GM18507 (cell line): ENCODE measurements at places on chromosomes 13 and 19.

DNA sequence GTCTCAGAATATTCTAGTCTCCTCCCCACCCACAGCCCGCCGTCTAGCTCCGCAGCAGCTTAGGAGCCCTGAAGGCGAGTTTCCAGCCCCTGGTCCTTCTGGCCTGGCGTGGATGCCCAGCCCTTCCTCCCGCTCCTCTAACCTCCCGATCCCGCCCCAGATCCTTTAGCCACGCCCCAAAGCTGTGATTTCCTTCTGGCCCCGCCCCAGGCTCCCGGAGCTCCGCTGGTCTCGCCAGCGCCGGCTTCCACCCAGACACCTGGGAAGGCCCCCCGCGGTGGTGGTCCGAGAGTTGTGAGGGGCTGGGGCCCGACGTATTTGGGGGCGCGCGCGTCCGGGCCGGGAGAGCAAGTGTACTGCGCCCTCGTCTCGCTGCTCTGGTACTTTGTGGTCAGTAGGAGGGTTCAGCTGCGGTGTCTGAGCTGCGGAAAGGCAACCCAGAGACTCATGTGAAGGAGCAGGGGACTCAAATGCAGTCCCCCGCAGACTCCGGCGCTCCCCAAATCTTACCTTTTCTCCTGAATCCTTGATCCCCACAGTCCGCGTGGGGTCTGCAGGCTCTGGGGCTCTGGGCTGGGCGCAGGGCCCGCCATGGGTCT lies at the start of gene CGB7:
CGB7 (minus strand) TSS at position 114 of the 599 bp plus-strand sequence. CDS start 2,374 bp downstream, outside the sequence.
- DNase-seq, result no peak

- no peak for DNase-seq
These were observed 697 bp downstream of the FCGRT start for GRCh38 chr19:49512970-49513745.

GRCh38 chr13:113186061-113186900 lies 22.2 kb downstream of the PCID2 start:
- DNase-seq, result no peak

GRCh38 chr19:40421993-40422747 lies 3.6 kb downstream of the SERTAD1 start:
- no peak for DNase-seq

DNA sequence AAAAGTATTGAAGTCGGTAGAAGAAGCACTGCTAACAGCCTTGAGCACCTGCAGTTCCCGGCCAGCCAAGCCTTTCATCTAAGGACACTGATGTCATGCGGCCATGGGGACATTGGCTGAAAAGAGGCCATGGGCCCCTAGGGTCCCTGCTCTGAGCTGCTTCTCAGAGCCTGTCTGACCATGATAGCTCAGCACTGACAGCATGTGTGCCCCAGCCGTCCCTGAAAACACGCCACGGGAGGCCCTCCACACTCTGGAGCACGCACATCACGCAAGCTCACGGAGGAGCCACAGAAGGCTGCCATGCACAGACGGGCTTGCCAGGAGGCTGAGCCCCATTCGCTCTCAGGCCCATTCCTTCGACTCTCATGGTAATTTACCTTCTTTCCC lies 51.8 kb downstream of the MLLT1 start:
- DNase-seq, result no peak

DNA sequence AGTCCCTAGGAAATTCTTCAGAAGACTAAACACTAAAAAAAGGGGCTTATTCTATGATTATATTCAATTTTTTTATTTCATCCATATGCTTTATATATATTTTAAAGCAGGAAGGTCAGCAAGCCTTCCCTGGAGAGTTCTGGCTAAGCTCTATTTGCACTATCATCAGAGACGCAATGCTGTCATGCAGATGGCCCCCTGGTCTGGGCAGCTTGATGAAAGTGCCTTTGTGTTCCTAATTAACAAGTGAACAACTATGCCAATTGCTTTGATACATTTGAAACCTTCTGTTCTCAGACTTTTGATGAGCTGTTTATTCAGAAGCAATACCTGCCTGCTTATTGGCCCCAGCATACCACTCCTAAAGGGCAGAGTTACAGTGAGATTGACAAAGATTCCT lies 1344.6 kb downstream of the OLFM4 start:
- no peak for DNase-seq

- no peak for DNase-seq
These were observed 189.1 kb downstream of the GGACT start for GRCh38 chr13:100399455-100399854.

DNA sequence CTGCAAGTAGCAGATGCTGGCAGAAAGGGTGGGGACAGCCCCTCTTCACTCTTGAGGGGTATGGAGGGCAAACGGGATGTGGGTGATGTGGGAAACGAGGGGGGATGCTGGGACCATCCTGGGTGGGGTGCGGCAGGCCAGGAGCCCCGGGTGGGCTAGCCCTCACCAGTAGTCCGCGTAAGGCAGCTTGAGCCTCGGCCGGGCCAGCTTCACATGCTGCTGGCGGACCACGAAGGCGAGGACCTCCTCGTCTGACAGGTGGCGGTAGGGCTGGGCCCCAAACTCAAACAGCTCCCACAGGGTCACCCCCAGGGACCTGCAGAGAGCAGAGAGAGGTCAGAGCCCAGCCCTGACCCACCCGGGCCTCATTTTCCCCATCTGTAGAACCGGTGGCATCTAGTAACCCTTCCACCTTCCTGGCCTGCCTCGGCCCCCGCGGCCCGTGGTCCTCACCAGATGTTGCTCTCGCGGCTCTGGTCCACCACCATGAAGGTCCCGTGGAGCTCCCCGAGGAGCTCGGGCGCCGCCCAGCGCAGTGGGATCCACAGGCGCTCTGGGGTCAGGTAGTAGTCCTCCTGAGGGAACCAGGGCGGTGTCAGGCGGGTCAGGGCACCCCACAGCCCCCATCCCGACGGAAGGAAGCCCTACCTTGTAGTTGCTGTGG lies 10.7 kb downstream of the LMTK3 start:
- no peak for DNase-seq

DNA sequence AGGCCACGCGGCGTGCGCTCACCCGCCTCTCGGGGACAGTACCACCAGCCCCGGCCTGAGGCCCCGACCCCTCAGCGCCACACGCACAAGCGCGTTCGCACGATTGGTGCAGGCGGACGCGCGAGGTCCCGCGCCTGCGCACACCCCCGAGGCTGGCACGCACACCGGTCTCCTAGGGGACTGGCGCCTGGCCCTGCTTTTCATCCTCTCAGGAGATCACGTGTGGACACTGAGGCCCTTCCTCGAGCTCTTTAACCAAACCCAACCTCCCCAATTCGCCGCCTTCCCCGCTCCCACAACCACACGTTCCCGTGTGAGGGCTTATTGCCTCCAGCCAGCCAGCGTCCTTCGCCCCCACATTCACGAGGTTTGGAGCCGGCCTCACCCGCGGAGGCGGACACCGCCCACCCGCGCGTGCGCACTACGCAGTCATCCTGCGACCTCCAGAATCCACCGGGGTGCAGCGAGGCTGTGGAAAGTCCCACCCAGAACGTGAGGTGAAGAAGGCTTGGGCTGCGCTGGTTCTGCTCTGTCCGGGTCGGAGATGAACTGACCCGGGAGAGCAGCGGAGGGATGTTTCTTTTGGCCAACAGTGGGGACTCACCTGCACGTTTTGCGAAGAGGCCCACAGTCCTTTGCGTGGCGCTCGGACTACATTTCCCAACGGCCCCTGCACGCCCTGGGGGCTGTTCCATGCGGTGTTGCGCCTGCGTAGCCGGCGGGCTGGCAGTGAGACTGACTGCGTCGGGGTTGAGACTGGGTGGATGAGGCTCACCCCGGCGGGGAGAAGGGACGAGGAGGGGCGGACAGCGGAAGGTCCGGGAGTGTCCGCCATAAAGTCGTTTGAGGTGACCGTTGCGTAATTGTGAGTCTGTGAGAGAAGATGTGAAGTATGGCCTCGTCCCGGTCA lies 539 bp upstream of the ZNF667 start:
- no peak for DNase-seq

GRCh38 chr13:77359171-77359570 lies 32.3 kb upstream of the MYCBP2 start:
- DNase-seq, result no peak

GRCh38 chr13:50268500-50268899 lies 253.3 kb downstream of the KCNRG start:
- no peak for DNase-seq

DNA sequence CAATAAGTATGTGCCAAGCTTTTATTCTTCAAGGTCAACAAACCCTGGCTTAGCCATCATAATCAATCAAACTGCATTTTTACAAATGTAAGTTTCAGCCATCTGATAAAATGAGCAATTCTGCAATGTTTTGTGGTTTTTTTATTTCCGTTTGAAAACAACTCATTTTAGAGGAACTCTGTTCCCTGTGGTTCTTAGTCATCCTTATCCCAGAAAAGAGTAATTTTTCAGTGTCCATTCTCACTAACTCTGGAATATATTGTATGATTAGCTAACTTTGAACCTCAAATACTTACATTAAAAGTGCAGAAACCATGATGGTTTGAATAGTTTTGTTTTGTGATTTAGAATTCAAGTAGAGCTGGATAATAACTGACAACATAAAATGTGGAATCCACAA lies 87.6 kb downstream of the IRS2 start:
- no peak for DNase-seq

GRCh38 chr19:32750441-32751055 lies 31.0 kb downstream of the TDRD12 start:
- DNase-seq, result no peak

DNA sequence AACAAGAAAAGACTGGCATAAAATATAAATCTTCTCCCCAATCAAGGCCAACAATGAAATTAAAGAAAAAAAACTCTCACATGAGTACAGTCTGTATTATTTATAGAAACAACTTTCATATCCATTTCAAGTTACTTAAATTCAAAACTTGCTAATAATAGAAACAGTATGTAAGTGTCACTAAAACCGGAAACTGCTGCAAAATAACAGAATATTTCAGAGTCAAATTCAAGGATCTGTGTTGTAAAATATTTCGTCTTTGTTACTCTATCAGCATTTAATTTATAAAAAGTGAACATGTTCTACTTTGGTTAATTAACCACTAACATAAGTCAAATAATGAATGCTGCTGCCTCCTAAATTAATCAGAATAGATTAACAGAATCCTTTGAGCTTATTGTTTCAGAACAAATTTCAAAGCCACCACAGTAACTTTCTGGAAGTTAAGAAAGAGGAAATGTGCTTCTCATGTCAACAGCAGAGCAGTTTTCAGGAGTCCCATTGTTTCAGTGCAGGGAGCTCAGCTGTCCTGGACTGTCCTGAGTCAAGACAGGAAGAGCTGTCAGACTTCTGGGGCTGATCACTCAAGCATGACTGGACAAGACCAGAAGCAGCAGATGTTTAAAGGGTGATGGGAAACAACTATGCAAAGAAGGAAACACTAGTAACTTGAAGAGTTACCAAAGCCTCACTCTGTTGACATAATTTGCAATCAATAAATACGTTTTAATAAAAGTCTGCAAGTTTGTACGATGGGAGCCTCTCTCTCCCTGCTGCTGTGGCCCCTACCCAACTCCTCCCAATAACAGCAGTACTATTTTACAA lies 76.9 kb downstream of the FOXO1 start:
- DNase-seq, result peak; percentile 64
